ENCODE measurements at places on chromosomes 7 and 10. TPM values are rescaled to one million over a fixed set of nuclear protein-coding genes. Genes with fewer than 3 reads are reported as not detected.

Gene CPEB3
- total RNA-seq = 0.55 TPM

Gene ANKRD22
- total RNA-seq = not detected

Gene SNCG
- 7.5 TPM for total RNA-seq

Gene NEBL
- 0.22 TPM for total RNA-seq

Gene STEAP2
- 19.0 TPM for total RNA-seq

Gene CCDC136
- 17.9 TPM for total RNA-seq

Gene PLXNA4
- 1.2 TPM for total RNA-seq

Gene ICA1
- 1.3 TPM for total RNA-seq

Gene AZGP1
- total RNA-seq = 0.33 TPM

Gene NEUROG3
- not detected for total RNA-seq

Gene STAG3
- total RNA-seq = 1.00 TPM

Gene TUBAL3
- total RNA-seq = not detected

Gene PRKG1
- 26.3 TPM for total RNA-seq

Gene TPK1
- 7.4 TPM for total RNA-seq

Gene HIPK2
- total RNA-seq = 7.9 TPM

Gene HYAL4
- total RNA-seq = not detected

Gene CPN1
- not detected for total RNA-seq

Gene C10orf105
- under 0.01 TPM for total RNA-seq

Gene POM121
- total RNA-seq = 5.9 TPM

Gene SPAM1
- total RNA-seq = not detected

Gene TLX1
- total RNA-seq = not detected

Gene OGDHL
- 0.37 TPM for total RNA-seq

Gene FKBP9
- total RNA-seq = 215 TPM

Gene ADRB1
- total RNA-seq = not detected

Gene DGKI
- 2.9 TPM for total RNA-seq

Gene CYP2C9
- not detected for total RNA-seq

Gene LIPJ
- not detected for total RNA-seq

Gene SFTPD
- not detected for total RNA-seq

Gene ASCC1
- 23.6 TPM for total RNA-seq

Gene CYP2W1
- total RNA-seq = not detected

Gene IL2RA
- not detected for total RNA-seq

Gene CXCL12
- total RNA-seq = 16.2 TPM

Gene ACTL6B
- not detected for total RNA-seq

Gene BMPR1A
- total RNA-seq = 60.6 TPM

Gene TET1
- total RNA-seq = 2.0 TPM

Gene PHYHIPL
- total RNA-seq = not detected

Gene ZMIZ2
- 7.2 TPM for total RNA-seq

Gene WEE2
- not detected for total RNA-seq

Gene CTAGE4
- total RNA-seq = not detected

Gene FRMD4A
- 48.5 TPM for total RNA-seq

Gene ASB10
- not detected for total RNA-seq

Gene CAV1
- total RNA-seq = 541 TPM

Gene UNCX
- not detected for total RNA-seq

Gene NMT2
- 39.0 TPM for total RNA-seq

Data from uterine smooth muscle cell (primary cell).